ENCODE measurements at places on chromosomes 12 and 14. TPM values are rescaled to one million over a fixed set of nuclear protein-coding genes. Genes with fewer than 3 reads are reported as not detected.

- no peak for DNase-seq
Measured at GRCh38 chr12:53495903-53496751, 3.1 kb downstream of the MAP3K12 start.

- DNase-seq: no peak
Measured at GRCh38 chr14:89586258-89587135, 169.5 kb upstream of the FOXN3 start.

Gene ESR2
- not detected for total RNA-seq

GRCh38 chr12:47718531-47718930 lies 6.8 kb downstream of the ENDOU start:
- no peak for DNase-seq

Gene EID3
- total RNA-seq: 1.1 TPM

- DNase-seq: peak; percentile 26
Measured at GRCh38 chr12:86193931-86194330, 62.3 kb downstream of the MGAT4C start.

- no peak for DNase-seq
Measured at GRCh38 chr12:79161249-79161934, 296.8 kb downstream of the SYT1 start.

GRCh38 chr12:9244894-9245293 lies 36.7 kb upstream of the PZP start:
- no peak for DNase-seq

- DNase-seq: no peak
Measured at GRCh38 chr14:100731846-100732765, 5.4 kb downstream of the DLK1 start.

GRCh38 chr14:53346988-53347387 lies 193.9 kb upstream of the DDHD1 start:
- no peak for DNase-seq

Gene ART4
- total RNA-seq: not detected

DNA sequence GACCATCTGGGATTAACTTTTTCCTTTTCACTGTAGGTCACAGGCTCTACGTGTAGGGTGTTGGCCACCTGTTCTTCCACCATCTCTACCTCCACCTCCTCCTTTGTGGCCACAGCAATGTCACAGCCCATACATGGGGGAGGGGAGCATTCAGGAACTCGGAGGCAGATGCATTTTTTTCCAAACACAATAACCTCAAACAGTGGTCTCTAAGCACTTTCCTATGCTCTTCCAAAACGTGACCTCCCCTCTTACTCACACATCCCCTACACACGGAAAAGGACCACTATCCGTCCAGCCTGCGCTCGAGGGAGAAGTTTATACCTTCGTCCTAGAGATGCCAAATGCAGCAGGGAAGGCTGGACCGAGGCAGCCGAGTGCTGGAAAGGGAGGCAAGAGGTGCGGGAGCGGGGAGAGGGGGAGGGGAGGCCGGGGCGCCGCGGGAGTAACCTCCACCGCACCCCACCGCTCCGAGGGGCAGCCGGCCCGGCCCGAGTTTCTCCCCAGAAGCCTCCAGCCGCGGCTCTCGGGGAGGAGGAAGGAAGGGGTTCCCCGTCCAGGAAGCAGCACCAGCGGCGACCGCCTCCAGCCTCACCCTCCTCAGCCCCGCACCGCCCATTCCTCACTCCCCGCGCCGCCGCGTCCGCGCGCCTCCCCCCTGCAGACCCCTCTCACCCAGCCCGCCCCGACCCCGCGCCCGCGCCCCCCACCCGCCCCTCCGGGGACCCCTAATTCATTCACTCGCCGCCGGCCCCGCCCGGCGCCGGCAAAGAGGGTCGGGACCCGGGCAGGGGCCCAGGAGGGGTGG lies 594 bp downstream of the KRAS start:
- DNase-seq: peak; percentile 4

DNA sequence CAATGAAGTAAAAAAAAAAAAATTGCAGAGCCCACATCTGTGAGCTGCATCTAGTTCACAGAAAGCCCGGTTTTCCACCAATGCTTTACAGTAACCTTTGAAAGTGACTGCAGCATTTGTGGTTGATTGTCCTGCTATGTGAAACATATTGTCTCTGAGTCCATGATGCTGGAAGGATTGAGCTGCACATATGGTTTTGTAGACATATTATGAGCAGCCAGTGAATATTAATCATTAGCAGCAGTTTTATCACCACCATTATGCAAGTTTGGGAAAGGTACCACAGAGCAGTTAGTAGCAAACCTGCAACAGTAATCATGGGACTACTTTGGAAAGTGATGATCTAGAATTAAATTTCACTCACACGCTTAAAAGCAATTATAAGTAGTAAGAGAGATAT lies 151.5 kb upstream of the PRICKLE1 start:
- no peak for DNase-seq

DNA sequence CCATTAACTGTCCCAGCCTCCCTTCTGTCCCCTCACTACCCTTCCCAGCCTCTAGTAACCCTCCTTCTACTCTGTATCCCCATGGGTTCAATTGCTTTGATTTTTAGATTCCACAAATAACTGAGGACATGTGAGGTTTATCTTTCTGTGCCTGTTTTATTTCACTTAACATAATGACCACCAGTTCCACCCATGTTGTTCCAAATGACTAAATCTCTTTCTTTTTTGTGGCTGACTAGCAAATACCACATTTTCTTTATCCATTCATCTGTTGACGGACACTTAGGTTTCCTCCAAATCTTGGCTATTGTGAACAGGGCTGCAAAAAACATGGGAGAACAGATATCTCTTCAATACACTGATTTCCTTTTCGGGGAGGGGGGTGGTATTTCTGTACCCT lies 65.7 kb downstream of the PRKD1 start:
- DNase-seq: no peak

GRCh38 chr12:21529456-21529855 lies 3.4 kb downstream of the SPX start:
- DNase-seq: no peak

- DNase-seq: no peak
Measured at GRCh38 chr14:89787525-89787924, 167.0 kb downstream of the EFCAB11 start.
